T-cell (primary cell): ENCODE measurements at places on chromosomes 5 and 9.

- DNase-seq = no peak
These were observed 108.4 kb upstream of the PRSS3 start for GRCh38 chr9:33686942-33687341.

GRCh38 chr5:147822686-147823491 is 8.6 kb downstream of the SPINK1 start:
- DNase-seq = peak; percentile 23

GRCh38 chr5:42522783-42523182 is 99.5 kb downstream of the GHR start:
- no peak for DNase-seq

DNA sequence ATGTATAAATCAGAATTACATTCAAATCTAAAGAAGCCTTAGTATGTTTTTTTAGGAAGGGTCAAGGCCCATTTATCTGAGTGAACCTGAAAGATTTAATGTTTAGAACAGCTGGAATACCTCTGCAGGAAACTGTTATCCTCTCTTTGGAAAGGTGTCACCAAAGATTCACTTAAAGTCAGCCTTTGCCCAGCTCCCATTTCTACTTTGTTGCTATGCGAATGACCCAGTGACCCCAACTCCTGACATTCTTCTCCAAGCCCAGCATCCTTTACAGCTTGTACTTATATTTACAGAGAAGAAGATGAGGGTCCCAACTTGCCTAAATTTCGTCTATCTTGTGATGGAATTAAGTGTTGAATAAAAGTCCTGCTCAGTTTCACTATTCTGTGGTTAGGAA is 1198.6 kb downstream of the CDH12 start:
- DNase-seq = no peak

- no peak for DNase-seq
These were observed 78.3 kb downstream of the DCP2 start for GRCh38 chr5:113054899-113055298.

DNA sequence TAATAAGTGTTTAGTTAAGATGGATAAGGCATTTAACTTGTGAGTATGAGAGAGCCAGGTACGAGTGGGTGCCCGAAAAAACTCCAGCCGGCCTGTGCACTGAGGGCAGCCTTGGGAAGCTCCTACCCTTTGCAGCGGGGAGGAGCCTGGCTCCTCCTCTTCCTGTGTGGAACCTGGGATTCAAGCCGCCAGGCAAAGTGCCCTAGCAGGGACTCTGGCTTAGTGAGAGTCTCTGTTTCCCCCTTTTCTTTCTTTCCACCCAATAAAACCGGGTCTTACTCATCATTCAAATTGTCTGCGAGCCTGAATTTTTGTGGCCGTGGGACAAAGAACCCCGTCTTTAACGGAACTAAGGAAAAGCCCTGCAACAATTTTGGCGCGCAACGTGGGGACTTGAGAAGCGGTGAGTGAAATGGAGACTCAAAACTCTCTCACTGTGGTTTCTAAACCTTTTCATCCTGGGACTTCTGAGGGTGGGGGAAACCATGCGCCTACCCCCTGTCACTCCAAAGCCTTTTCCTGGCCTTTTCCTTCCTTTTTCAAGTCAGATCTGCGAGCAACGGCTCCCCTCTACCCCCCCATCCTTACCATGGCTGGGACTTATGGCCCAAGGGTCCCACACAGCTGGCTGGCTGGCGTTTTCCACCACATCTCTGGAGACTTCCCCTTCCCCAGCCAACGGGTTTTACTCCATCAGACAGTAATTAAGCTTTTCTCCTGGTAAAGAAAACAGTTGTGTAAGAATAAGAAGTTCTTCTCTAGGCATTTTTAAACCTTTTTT is 535.7 kb upstream of the ACO1 start:
- no peak for DNase-seq

- DNase-seq = no peak
These were observed 18.8 kb downstream of the TICAM2 start for GRCh38 chr5:115583474-115583873.

DNA sequence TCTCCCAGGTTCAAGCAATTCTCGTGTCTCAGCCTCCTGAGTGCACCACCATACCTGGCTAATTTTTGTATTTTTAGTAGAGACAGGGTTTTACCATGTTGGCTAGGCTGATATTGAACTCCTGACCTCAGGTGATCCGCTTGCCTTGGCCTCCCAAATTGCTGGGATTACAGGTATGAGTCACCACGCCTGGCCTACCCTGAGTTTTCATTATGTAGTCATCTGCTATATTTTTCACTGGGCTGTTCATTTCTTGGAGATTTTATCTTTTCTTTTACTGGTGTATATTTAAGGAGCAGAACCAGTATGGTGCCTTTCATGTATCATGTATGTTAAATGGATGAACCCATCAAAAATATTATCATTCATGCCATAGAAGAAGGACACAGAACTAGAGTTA is 377.0 kb upstream of the ACTBL2 start:
- no peak for DNase-seq

GRCh38 chr9:883011-883410 is 41.5 kb downstream of the DMRT1 start:
- DNase-seq = no peak

GRCh38 chr5:121853850-121854249 is 2.2 kb downstream of the FTMT start:
- no peak for DNase-seq

GRCh38 chr5:92805446-92805845 is 775.6 kb downstream of the NR2F1-AS1 start:
- DNase-seq = no peak

DNA sequence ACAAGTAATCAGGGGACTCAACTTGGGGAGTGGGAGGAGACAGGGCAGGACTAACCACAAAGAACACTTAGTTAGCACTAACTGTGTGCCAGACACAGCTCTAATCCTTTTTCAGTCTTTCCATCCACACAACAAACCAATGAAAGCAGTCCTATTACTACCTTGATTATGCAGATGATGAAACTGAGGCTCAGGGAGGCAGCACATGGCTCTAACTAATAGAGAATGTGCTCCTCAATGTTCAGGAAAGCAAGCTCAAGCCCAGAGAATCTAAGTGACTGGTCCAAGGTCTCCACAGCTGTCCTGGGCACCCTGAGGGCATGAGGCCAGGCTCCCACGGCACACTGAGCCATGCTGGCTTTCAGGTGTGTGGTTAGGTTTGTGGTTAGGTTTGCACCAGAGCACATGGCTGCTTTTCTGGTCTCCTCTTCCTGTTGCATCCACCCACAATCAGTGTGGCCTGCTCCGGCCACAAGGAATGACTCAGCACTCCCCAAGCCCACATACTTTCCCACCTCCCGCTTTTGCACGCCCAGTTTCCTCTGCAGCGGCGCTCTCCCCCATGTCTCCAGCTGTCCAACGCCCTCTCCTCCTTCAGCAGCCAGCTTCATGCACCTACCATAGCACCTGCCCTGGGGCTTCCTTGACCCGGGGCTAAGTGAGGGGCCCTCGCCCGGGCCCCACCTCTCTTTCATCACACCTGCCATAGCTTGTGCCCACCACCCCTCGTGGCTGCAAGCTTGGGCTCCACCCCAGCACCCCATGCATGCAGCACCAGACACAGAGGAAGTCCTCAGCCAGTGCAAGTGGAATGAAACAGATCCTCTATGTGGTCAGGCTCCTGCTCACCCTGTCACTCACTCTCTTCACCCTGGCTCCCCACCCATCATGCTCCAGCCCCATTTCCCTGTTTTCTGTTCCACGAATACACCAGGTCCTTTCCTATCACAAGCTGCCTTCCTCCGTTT is 133.1 kb downstream of the GABBR2 start:
- no peak for DNase-seq

DNA sequence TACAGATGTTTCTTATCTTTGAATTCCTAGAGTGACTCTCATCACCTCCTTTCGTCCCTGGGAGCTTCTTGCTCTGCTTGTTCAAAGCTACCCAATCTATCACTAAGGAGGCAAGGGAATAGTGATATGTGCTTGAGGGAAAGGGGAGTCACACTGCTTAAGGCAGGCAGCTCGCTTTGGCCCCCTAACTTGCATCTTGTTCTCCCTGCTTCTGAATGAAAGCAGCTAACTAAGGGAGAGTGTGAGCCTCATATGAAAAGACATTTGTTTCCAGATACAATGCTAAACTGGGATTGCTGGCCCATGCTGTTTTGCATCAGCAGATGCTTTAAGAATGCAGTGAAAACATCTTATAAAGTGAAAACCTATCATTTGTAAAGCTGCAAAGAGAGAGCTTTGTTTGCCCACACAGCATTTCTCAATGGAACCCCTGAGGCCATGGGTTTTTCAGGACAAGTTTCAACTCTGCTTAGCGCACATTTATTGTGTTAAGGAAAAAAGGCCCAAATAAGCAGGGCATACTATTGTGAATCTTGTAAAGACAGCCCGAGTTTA is 367.9 kb upstream of the ADAMTSL1 start:
- DNase-seq = no peak

- DNase-seq = no peak
These were observed 1.6 kb upstream of the DNLZ start for GRCh38 chr9:136364942-136365774.

DNA sequence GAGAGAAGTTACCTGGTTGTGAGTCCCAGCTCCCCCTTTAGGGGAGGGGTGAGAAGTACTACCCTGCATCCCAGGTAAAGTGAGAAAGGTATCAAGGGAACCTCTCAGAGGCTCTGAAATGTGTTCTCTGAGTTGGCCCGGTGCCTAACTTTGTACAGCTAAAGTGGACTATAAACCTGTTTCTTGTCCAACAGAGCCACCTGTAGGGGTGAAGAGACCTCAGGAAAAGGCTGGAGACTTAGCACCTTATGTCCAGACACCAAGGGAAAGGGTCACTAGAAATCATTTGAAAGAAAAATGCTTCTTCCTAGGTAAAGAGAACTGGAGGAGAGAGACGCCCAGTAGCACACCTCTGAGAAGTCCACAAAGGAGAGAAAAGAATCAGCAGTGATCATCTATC is 108.3 kb upstream of the KIF2A start:
- DNase-seq = no peak

DNA sequence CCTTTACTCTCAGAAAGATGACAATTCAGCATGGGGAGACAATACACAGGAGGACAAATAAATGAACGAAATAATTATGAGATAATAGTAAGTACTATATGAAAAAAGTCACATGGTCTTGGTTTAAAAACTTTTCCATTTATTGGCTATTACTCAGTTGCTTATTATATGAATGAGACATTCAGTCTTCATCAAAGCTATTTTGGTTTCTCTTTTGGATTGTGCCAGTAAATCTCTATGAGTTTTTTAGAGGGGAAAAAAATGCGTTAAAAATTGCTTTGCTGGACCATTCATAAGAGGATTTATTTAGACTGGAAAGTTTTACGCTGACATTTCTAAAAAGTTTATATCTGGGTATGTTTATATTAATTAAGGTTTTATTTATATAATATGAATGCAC is 137.7 kb downstream of the AOPEP start:
- no peak for DNase-seq

DNA sequence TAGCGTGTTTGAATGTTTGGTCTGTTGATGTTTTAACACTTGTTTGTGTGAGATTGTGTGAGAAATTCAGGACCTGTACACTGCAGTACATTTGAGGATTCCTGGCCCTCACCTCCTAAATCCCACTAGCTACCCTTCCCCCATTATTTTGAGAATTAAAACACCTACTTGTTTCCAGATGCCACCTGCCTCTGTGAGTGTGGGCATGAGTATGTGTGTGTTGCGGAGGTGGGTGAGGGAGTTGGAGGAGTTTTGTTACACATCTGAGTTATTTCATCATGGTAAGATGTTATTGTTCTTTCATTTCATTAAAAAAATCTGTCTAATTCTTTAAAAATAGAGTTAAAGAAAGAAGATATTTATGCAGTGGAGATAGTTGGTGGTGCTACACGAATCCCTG is 36.3 kb downstream of the HSPA4 start:
- no peak for DNase-seq

DNA sequence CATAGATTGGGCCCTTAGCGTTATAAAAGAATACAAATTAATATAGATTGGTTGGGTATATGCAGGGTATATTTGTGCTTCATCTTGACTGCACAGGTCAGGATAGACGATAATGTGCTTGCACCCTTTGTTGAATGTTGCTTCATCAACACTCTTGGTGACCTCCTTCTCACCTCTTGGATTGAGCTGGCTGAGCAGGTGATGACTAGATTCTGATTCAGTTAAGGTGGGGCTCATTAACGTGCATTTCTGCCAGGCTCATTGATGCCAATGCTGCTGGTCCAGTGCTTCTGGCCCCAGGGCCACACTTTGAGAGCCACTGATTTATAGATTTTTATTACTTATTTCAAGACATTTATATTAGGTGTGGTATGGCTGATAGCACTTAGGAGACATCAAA is 27.7 kb downstream of the PCSK5 start:
- no peak for DNase-seq

DNA sequence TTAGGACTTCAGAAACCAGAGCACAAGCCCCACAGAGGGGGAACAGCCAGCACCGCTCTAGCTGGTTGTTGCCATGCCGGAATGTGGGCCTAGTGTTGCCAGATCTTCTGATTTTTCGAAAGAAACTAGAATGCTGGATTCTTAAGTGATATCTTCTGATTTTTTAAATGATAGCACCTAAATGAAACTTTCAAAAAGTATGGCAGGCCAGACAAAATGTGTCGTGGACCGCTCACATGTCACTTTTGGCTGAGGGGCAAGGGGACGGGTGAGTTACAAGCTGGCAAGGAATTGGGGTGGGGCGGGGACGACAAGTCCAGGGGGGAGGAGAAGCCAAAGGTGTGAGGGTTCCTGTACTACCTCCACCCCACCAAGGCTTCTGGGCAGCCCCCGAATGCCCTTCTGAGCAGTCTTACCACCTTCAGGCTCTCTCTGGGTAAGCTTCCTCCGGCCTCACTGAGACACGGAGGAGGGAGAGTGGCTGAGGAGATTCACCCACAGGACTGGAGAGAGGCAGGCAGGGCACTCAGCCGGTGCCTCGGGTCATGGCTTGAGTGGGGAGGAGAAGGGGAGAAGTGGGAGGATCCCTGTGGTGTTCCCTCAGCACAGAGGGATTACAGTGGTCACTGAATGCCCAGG is 10.3 kb downstream of the B4GALT7 start:
- DNase-seq = no peak

DNA sequence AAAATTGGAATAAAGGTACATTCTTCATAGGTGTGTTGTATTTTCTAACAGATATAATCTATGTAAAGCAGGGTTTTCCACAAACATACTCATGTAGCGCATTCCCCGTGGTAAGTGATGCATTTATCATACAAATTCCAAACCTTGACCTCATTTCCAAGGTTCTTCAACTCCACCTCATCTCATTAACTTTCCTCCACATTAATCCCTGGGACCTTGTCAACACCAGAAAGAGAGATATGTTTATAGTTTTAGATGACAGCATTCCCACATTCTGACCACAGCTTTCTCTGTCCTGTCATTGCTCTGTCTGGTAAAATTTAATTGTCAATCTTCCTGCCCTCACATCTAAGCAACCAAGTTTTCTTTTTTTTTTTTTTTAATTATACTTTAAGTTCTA is 415.1 kb downstream of the TMEM161B start:
- DNase-seq = no peak

- DNase-seq = no peak
These were observed 347.8 kb downstream of the EFNA5 start for GRCh38 chr5:107322936-107323335.

GRCh38 chr9:114930056-114930812 is at the start of gene TNFSF8:
TNFSF8 (minus strand) TSS chr9:114930591; CDS start chr9:114930303, 288 bp downstream.
- peak; percentile 72 for DNase-seq

GRCh38 chr9:114308361-114308950 is 14.4 kb upstream of the ORM1 start:
- DNase-seq = no peak
